ENCODE measurements at places on chromosomes 5 and 9.
A peak's percentile ranks its signal among the peaks of the same experiment; 100 is the strongest.

DNA sequence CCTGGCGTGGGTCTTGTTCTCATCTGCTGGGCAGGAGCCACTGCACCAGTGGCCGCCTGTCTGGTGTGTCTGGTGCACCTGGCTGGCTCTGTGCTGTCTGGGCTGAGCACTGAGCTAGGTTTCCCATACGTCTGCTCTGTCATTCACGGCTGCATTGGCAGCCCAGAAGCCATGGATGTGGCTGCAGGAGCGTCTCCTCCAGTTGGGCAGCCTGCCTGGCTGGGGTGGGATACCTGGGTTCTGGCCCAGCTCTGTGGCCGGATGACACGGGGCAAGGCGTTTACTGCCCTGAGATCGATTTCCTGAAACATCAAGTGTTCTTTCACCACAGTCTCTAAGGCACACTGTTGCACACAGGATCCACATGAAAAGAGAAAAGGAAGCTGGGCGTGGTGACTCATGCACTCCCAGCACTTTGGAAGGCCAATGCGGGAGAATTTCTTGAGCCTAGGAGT, 25.5 kb upstream of the SLC25A51 start:
- no peak for DNase-seq

- DNase-seq, result no peak
Observed at GRCh38 chr5:33675958-33676464, 215.8 kb downstream of the ADAMTS12 start.

- no peak for DNase-seq
Observed at GRCh38 chr5:175457466-175457865, 13.5 kb upstream of the DRD1 start.

DNA sequence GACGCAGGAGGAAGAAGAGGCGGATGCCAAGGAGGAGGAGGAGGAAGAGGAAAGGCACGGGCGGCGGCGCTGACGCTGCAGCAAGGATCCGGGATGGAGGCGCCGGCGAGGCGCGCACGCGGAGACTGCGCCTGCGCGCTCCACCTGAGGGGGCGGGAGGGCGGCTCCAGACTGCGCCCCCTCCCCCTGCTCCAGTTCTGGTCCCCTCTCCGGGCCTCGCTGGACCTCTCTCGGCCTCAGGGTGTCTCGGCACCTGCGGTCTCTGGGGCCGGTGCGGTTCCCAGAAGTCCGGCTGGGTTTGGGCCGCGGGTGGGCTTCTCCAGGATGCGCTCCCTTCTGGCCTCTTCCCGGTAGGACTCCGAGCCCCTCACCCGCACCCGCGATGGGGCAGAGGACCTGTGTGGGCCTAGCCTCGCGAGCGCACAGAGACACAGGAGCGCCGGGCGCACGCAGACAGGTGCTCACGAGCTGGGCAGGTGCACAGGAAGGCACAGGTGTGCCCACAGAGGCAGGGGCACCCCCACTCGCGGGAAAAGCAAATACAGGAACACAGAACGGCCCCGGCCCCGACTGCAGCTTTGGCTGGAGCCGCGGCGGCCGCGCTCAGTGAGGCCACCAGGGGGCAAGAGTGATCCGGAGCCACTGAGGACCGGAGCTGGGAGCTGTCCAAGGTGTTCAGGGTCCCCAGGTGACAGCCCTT, at the start of gene NPDC1:
Gene NPDC1, minus strand, starts transcription at position 90 of the 700 bp plus-strand sequence. CDS start 188 bp downstream, outside the sequence.
- peak; percentile 82 for DNase-seq

GRCh38 chr9:12954441-12954840, 179.6 kb downstream of the LURAP1L start:
- DNase-seq, result no peak

DNA sequence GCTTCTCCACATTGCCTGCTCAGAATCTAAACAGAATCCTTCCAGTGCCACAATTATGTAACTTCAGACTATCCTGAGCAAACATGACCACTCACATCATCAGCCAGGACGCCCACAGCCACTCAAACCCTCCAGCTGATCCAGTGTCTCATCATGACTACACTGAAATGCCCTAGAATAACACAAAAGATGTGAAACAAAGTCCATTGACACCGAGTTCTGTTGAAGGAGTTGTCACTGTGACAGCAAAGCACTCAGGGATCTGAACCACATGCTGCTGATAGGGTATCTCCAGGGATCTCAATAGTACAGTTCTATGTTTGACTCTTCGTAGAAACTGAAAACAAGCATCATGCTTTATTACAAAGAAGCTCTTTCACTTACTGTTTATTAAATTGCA, 150.2 kb downstream of the GABBR2 start:
- DNase-seq, result no peak

DNA sequence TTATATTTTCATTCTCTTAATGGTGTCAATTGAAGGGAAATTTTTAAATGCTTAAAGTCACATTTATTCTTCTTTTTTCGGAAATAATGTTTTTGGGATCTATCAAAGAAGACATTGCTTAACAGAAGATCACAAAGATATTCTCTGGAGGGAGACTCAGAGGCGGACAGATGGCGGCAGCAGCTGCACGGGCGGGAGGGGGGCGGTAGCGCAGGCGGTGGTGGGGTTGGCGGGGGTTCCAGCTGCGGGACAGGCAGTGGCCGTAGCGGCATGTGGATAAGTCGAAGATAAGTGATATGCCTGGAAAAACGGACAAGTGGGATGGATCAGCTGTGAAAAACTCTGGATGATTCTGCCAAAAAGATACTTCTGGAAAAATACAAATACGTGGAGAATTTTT, 31.6 kb upstream of the ZDHHC11B start:
- DNase-seq, result no peak

DNA sequence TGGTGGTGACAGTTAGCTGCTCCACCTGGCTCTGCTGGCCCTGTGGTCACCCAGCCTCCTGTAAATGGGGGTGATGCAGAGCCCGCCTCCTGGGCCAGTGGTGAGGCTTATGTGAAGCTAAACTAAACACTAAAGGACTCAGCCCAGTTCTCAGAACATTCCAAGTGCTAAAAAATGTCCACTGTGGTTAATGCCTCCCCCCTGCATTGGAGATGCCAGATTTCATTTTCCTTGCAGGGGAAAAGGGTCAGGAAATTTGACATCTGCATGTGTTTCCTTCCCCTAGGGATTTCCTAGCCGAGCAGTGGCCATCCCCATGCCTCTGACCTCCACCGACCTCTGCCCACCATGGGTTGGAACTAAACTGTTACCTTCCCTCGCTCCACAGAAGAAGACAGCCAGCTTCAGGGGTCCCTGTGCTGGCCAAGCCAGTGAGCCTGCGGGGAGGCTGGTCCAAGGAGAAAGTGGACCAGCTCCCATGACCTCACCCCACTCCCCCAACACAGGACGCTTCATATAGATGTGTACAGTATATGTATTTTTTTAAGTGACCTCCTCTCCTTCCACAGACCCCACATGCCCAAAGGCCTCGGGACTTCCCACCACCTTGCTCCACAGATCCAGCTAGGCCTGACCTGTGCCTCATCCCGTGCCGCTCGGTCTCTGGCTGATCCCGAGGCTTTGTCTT, 13.0 kb downstream of the CD74 start:
- no peak for DNase-seq

DNA sequence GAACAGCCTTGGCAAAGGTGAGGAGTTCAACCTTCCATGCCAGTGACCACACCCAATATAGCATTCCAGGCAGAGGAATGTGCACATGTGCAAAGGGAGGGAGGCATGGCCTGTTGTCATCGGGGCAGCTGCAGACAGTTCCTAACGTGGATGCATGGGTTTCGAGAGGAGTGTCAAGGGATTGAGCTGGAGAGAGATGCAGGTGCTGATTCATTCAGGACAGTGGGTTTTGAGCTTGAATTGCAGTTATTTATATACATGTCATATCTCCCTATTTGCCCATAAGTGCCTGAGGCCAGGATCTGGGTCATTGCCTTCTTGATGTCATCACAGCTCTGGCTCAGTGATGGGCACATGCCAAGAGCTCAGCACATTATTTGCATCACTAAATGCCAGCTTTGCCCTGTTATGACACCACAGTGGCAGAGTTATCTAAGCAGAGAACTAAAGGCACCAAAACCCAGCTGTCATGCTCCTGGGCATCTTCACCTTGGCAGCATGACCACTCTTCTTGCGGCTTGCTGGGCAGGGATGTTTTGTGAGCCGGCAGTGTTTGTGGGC, 278.0 kb downstream of the NTRK2 start:
- no peak for DNase-seq

DNA sequence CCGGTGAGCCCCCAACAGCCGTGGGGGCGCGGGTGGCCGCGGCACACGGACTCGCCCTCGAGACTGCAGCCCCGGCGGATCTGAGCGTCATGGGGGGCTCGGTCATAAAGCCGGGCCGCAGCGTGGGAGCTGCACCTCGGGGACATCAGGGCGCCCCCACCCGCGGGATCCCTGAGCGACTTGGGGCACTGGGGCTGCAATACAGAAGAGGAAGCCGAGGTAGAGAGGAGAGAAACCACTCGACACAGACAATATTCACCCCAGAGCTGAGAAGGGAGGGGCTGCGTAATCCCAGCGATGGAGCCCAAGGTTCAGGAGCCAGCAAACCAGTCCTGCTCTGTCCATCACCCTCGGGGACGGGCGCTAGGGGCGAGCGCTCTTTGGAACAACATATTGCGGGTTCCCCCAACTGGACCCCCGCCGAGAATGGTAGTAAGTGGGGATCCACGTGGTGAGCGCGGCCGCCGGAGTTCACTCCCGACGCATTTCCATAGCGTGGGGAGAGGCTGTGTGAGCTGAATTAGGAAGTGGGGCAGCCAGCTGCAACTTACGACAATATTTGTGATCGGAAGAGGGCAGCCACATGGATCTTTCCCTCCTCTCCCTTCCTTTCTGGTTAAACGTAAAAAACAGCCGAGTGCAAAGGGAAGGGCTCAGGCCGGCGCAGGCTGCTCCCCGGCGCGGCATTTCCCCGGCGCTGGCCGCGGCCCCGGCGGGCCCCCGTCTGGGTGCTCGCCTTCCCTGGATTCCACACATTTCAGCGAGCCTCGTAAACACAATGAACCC, 9.9 kb downstream of the PTCH1 start:
- DNase-seq, result peak; percentile 44

GRCh38 chr5:142544946-142545649, 140.8 kb downstream of the FGF1 start:
- no peak for DNase-seq

GRCh38 chr5:1028481-1029281, 20.1 kb downstream of the NKD2 start:
- no peak for DNase-seq

DNA sequence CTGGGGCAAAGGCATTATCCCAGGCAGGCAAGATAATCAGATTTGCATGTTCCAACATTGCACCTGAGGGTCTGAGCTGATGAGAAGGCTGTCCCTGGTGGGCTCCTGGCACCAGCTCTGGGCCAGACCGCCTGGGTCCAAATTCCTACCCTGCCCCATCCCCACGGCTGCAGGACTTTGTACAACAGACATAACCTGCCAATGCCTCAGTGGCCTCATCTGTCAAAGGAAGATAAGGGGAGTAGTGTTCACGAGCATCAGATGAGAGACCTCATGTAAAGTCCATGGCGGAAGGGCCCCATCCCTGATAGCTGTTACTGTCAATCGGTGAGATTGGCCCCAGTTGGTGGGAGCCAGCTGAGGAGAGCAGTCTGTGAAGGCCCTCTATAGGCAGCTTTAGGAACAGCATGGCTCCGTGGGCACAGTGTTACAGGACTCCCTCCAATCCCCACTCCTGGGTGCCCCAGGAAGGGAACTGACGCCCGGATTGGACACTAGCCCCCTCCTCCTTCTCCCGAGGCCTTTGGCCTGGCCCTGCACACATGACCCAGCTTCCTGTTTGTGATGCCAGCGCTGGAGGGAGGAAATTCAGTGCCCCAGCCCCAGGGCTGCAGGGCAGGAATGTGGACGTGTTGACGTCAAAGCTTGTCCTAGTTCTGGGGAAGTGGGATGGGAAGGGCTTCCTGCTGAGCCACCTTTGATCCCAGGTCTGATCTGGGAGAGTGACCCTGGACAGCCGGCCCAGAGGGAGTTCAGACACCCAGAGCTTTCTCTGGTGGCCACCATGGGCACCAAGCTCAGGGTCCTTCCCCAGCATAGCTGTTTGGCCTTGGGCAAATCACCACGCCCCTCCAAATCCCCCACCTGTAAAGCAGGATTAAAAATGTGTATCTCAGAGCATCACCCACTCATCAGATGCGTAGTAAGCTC, 56.2 kb downstream of the DUSP1 start:
- DNase-seq, result peak; percentile 76

- no peak for DNase-seq
Observed at GRCh38 chr5:67375606-67376005, 179.0 kb upstream of the CD180 start.

GRCh38 chr9:136091582-136092352, 3.3 kb downstream of the NACC2 start:
- peak; percentile 12 for DNase-seq

DNA sequence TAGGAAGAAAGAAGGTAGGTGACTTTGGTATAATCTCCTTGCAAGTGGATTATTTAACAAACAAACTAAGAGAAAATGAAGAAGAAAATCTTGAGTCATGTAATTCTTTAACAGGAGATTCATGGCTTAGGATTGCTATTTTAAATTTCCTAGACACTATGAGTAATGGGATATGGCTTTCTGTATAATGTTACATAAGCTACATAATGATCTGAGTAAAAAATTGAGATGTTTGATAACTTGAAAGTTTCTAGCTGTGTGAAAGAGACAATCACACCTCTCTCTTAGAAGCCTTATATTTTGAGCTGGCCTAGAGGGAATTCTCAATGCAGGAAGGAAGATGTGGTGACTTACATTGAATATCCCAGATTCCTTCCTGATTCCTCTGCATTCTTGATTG, 92.5 kb downstream of the CDH9 start:
- no peak for DNase-seq

- DNase-seq, result no peak
Observed at GRCh38 chr9:111036946-111037345, 1.3 kb downstream of the LPAR1 start.

- DNase-seq, result no peak
Observed at GRCh38 chr9:520302-520701, 305.6 kb downstream of the DOCK8 start.

- no peak for DNase-seq
Observed at GRCh38 chr5:124528838-124529237, 217.6 kb downstream of the ZNF608 start.

DNA sequence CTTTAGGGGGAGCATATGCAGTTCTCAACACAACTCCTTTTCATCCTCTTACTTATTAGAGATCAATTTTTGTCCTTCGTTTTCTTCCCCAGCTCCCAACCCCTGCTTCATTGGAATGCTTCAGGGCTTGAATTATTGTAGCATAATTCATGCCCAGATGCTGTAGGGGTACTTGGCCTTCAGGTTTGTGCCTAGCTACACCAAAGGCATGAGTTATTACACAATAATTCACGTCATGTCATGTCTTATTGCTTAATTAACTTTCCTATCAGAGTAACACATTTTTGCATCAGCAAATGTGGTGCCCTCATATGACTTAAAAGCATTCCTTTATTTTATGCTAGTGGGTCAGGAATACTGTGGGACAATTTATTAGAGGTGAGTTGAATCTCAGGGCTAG, 507.2 kb downstream of the NFIB start:
- no peak for DNase-seq

Measured in heart right ventricle (tissue), 16 donors.